Germinal center (tissue), 1 donor: ENCODE measurements at places on chromosomes 13 and 19.

GRCh38 chr19:28948026-28948425, 264.9 kb downstream of the UQCRFS1 start:
- DNase-seq, result no peak

DNA sequence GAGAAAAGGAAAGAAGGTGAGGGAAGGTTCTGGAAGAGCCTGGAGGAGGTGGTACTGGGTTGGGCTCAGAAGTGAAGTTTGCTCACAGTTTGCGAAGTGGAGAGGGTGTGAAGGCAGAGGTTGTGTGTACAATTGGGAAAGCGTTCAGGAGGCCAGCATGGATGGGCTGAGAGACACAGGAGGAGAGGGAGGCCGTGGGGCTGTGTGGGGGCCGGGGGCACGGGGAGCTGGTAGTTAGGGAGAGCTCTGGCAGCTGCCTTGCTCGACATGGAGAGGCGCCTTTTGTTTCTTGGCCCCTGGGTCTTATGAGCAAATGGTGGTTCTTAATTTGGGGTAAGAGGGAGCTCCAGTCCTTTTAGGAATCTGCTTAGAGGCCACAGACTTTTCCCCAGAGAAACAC, 16.7 kb downstream of the BICRA start:
- DNase-seq, result no peak

DNA sequence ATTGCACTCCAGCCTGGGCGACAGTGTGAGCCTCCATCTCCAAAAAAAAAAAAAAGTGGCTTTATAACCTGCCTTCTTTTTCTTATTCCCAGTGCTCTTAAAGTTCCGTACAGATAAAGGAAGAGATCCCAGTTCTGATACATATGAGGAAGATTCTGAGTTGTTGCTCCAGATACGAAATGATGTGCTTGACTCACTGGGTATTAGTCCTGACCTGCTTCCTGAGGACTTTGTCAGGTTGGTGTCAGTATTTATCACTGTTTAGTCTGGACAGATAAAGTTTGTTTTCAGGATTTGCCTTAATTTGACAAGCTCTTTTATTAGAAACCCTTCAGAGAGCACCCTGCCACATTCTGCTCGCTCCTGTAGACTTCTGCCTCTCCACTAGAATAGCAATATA, 33.9 kb downstream of the BBC3 start:
- no peak for DNase-seq

GRCh38 chr13:80680786-80681366, 339.9 kb upstream of the SPRY2 start:
- DNase-seq, result no peak

- no peak for DNase-seq
These were observed 1272.1 kb upstream of the PCDH20 start for GRCh38 chr13:62687732-62688131.

DNA sequence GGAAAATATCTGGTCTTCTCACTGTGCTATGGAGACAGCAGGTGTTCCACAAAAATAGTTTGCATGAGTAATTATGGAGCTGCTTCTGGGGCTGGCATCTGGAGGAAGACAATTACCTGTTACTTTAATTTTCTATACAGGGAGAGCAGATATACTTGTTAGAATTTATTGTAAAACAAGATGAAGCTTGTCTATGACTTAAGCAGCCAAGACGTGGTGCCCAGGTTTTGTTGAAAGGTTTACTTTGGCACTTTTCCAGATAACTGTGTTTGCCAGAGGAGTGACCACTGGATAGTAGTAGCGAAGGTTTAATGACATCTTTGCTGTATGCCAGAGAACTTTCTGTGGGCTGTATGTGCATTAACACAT, 134.5 kb upstream of the KL start:
- no peak for DNase-seq

DNA sequence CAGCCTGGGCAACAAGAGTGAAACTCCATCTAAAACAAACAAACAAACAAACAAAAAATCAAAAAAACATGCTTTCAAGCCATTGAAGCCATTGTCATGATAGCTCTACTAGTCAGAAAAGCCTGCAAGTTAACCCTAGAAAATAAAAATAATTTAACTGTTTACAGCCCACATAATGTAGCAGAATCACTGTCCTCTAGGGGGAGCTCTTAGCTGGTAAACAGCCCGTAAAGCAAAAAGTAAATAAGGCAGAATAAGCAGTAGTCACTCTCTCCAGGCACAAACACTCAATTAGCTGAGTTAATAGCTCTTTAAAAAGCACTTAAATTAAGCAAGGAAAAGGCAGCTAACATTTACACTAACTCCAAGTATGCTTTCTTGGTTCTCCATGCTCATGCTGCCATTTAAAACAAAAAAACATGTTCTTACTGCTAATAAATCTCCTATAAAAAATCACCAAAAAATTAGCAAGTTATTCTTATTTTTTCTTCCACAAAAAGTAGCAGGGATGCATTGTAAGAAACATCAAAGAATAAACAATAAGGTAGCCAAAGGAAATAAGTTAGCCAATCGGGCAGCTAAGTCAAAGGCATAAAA, 11.3 kb downstream of the LILRB4 start:
- DNase-seq, result peak; percentile 32

GRCh38 chr19:48516536-48516935, 4.9 kb upstream of the LMTK3 start:
- DNase-seq, result no peak

DNA sequence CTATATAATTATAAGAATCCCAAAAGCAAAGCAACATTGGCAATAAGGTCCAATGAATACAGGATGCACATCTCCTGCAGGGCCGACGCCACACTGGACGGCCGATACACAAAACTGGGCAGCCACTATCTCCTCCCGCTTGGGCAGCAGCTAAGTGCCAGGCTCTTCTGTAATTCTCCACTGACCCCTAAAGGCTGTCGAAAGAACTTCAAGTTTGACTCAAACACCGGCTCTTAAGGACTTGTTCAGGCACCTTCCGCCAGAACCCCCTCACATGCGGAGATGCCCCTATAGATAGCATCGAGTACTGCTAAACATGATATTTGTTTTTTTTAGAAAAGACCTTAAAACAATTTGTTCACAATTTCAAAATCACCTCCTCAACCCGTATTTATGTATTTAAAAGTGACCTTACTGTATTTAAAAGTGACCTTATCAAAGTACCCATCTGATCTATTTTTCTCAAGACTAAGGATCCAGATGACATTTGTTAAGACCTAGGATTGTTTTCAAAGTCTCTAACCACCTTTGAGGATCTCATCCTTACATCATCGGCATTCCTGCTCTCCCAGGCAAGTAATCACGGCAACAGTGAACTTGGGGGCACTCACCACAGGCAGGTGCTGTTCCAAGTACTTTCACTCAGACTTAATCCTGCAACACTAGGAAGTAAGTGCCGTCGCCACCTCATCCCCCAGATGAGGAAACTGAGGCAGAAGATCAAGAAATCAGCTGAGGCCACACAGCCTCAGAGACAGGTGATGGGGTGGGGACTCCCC, 77.8 kb downstream of the TUBGCP3 start:
- peak; percentile 23 for DNase-seq

DNA sequence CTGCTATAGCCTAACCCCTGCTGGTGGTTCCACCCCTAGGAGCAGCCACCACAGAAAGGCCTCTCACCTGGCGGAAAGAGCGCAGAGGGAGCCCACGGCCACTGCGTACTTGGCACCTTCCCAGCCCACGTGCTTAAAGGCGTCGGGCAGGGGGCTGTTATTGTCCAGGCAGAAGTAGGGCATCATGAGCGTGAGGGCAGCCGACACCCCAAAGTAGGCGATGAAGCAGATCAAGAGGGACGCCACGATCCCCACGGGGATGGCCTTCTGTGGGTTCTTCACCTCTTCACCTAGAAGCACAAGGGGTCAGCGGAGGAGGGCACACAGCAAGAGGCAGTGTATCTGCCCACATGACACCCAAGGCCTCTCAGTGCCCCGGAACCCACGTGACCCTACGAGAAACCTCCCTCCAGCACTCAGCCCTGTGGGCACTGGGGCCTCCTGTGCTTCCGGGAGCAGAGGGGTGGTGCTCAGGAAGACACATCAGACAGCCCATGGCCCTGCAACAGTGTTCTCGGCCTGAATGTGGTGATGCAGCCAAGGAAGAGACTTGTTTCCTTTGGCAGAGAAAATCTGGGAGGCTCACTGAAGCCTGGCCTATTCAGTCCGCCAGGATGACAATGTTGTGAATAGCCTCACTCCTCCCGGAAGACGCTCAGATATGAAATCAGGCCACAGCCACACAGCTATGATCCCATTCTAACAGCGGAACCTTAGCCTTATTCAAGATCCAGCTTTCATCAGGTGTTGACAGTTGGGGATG, 72.1 kb downstream of the SLC7A1 start:
- DNase-seq, result no peak

GRCh38 chr13:60837806-60838205, 440.8 kb downstream of the TDRD3 start:
- no peak for DNase-seq

GRCh38 chr19:2729943-2730818, 9.0 kb upstream of the DIRAS1 start:
- DNase-seq, result no peak

GRCh38 chr13:97521726-97522125, 87.8 kb downstream of the RAP2A start:
- DNase-seq, result no peak

DNA sequence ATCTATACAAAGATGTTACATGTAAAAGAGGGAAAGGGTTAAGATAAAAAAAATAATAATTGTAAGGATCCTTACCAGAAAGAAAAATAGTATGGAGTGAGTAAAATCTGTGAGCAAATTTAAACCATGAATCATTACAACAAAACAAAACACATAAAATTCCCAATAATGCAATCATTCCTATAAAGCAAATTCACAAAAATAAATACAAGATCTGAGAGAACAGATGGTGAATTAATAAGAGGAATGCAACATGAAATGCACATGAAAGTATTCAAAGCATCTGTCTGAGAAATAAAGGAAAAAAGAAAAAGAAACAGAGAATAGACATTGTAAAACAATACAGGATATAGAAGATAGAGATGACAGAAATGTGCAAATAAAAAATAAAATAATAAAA, 681.5 kb upstream of the KLHL1 start:
- no peak for DNase-seq

GRCh38 chr13:90108547-90108946, 1238.9 kb upstream of the MIR17HG start:
- no peak for DNase-seq

DNA sequence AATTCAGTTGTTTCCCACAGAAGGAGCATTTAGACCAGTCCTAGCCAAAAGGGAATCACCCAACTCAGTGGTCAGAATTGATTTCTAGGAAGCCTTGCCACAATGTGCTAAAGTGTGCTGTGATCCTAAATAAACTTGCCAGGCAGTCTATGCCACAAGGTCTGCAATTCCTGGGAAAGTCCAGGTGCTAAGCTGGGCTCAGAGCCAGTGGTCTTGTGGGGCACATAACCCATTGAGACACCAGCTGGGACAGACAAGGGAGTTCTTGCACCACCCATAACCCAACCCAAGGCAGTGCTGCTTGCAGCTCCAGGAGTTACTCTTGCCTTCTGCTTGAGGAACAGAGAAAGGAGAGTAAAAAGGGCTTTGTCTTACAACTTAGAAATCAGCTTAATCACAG, 489.5 kb upstream of the SPRY2 start:
- DNase-seq, result no peak

DNA sequence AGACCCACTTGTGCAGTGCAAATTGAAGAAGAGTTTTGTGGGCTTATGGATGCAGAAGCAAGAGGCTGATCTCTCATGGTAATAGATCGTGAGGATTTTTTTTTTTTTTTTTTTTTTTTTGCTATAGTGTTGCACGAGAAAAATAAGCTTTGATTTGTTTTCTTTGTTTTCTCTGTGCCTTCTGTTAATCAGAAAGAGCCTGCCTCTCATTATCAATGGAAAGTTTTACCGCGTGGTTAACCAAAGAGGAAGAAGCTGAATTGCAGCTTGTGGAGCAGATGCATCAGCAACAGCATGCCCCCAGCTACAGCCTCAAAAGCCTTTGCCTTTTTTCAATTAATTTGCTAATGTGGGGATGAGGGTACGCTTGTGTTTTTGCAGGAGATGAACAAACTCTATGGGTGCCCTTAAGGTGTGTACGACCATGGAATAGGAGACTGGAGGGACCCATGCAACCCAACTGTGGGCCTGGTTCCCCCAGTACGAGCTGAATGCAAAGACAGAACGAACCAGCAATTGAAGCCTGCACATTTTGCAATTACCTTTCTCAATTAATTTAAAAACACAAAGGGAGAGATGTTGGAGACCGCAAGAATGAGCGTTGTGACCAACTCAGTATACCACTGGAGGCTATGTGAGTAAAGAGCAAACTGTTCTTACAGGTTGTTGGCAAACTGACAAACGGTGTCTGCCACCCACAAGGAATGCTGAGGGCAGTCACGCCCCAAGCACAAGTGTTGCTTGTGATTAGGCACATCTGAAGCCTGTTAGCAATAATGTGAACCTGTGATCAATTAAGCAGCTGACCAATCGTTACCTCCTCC, 58.6 kb upstream of the SPRY2 start:
- no peak for DNase-seq

- DNase-seq, result no peak
These were observed 15.1 kb downstream of the PABPC3 start for GRCh38 chr13:25110956-25111584.

- DNase-seq, result no peak
These were observed 6.9 kb downstream of the ETFB start for GRCh38 chr19:51359294-51359693.

- DNase-seq, result no peak
These were observed 111.5 kb downstream of the DNAJC15 start for GRCh38 chr13:43134868-43135267.

DNA sequence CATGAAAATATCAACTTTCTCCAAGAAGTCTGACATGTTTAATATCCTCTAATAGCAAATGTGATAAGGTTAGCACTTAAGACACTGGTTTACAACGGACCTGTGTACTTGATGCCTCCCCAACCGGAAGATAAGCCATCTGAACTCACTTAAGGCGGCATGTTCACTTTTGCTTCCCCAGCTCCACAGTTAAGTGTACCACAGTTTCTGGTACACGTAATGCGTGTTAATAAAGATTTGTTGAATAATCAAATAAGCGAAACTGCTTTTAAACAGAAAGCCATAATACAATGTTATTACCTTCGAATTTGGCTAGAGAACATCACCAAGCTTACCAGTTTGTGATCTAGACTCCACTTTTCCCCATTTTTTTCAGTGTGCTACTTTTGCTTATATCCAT, 1.4 kb upstream of the PAN3 start:
- DNase-seq, result peak; percentile 25

GRCh38 chr13:50450279-50450678, 393.2 kb downstream of the DLEU7 start:
- no peak for DNase-seq
